ENCODE measurements at places on chromosomes 2 and 18.
A peak's percentile ranks its signal among the peaks of the same experiment; 100 is the strongest.

DNA sequence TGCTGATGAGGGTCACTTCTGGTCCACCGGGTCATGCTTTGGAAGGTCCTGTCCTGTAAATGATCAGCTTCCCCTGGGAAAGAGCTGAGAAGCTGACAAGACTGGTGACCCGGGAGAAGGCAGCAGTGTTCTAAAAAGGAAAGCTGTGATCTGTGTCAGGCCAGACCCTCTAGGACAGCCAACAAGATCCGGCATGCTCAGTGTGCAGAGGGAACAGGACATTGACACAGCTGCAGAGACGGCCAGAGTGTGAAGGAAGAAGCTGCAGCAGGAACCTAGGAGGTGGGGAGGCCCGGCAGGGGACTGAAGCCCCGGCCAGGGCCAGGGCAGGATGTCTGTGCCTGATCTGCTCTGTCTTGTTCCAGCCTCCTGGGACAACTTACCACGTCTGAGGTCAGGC, 372.7 kb upstream of the ID2 start:
- no peak for DNase-seq

DNA sequence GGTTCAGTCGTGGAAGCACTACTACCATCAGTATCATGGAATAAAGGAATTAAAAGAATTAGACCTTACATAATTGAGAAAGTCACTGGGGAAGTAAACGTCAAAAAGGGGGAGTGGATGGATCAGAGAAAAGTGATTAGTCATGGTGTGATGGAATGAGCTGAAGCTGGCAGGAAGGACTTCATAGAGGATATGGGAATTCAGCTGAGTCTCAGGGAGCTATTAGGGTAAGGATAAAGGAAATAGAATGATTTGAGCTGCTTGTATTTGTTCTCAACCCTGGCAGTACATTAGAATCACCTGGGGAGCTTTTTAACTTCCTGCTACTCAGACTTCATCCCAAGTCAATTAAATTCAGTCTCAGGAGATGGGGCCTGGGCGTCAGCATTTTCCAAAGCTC, 53.4 kb upstream of the SETBP1 start:
- no peak for DNase-seq

GRCh38 chr18:71327850-71328249, 1039.0 kb downstream of the SOCS6 start:
- no peak for DNase-seq

- no peak for DNase-seq
These were observed 19.5 kb upstream of the DTNB start for GRCh38 chr2:25692737-25693445.

DNA sequence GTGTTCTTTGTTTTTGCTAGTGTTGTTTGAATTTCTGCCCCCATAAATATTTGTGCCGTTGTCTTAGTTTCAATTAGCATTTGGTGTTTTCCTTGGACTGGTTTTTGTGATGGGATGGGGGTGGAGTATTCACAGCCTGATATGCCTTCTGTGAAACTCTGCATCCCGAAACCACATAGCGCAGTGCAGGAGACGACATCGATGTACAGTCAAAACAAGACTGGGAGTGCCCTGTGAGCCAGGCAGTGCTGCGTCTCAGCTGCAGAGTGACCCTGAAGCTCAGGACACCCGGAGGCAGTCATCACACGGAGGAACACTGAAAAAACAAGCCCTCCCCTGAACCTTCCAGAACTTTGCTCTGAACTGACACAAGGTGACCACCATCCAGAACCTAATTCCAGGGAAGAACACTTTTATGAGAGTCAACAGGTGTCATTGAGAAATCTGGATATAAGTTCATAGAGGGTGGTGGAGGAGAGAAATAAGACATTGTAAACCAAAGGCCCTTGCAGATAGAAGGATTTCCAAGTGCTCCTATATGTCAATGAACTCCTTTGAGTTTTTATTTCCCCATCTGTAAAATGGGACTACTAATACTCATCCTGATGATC, 61.2 kb upstream of the CABLES1 start:
- DNase-seq = no peak

DNA sequence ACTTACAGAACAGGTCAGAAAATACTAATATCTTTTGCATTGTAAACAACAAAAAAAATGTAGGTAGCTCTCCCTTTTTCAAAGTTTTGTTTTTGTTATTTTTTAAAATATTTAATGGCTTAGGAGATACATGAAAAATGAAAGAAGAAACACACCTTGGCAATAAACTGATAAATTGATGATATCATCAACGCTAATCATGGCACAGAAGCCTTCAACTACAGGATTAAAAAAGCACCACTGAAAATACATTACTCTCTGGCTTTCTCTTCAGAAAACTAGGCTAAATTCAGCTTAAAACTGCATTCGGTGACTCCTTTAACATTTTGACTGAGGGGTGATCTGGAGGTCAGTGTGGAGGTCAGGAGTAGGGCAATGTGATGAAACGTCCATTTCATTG, 1018.8 kb upstream of the FANCL start:
- DNase-seq = no peak

DNA sequence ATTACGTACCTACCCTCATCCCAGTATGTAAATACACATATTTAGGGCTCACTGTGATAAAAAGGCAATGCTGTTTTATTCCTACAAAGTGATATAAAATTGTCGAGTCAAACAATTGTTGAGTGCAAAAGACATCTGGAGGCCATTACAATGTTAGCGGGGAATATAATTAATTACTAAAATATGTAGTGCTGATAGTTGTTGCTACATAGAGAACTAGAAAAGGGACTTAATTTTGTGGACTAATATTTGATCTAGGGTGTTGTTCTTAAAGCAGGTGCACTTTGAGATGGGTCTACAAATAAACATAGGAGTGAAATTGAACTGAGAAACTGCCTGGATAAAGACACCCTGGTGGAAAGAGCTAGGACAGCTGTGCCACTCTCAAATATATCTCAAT, 300.1 kb downstream of the NOL4 start:
- DNase-seq = no peak

GRCh38 chr2:58449286-58450010, 208.3 kb upstream of the FANCL start:
- no peak for DNase-seq

DNA sequence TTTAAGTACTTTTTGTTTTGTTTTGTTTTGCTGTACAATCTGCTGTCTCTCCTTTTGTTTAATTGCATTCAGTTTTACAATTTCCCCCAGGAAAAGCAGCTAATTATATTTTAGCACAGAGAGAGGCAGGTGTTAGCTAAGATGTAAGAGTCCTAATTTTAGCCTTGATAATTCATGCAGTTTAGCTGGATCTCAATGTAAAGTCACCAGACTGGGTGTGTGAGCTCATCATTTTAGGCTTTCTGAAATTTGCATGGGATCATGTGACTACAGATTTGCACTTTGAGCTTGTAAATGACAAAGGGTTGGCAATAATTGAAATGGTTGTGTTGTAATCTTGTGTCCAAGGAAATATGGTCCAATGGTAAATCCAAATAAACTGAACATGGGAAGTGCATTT, 68.5 kb downstream of the ETAA1 start:
- no peak for DNase-seq

- no peak for DNase-seq
These were observed 248.9 kb downstream of the GLI2 start for GRCh38 chr2:120984452-120985173.

DNA sequence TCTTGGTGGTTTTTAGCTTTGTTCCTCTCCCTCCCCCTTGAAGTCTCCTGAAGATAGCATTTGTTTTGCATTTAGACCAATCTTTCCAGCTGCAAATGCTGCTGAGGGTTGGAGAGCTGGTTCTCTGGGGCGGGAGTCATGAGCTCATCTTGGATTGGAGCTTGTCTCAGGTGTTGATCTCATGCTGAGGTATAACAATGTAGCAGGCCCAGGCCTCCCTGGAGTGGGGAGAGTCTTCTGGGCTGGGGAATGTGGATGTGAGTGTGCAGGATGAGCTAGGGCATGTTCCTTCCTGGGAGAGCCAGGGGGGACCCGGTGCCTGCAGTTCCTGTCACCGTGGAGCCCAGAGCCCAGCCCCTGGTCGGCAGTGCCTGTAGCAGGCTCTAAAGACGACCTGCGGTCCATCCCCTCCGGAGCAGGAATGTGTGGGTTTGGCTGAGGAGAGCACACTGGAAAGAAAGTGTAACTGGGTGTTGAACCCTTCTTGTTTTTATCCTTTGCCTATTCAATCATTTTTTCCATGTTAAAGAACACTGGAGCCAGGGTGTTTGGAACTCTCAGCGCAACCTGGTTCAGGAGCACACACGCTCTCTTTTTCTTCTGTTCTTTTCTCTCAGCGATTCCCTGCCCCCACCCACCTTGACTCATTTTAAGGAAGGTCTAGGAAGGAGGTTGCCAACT, 2.7 kb downstream of the ZNF532 start:
- no peak for DNase-seq

DNA sequence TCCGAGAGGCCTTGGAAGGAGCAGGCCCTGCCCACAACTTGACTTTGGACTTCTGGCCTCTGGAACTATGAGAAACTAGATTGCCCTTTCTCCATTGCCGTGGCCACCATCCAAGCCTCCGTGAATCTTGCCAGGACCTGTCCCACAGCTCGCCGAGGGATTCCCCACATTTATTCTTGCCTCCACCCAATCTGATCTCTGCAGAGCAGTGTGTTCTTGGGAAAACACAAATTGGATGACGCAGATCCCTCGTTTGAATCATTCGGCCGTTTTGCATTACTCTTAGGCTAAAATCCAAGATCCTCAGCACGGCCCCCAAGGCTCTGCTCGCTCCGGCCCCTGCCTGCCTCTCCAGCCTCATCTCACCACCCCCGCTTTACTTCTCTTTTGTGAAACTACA, 364.2 kb downstream of the ZNF516 start:
- DNase-seq = no peak

DNA sequence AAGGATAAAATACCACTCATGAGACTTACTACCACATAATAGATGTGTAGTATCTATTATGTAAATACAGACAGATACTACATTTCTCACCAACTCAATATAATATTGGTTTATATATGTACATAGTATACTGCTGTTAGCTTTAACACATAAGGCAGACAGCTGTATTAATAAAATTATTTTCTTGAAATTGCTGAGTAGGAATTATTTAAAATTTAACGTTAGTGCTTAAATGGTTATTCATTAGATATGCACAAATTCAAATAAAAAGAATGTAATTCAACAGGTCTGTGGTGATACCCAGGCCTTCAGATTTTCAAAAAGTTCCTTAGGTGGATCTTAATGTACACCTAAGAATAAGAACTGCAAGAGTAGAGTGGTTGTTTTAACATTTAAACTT, 59.0 kb downstream of the PRPF40A start:
- DNase-seq = no peak

DNA sequence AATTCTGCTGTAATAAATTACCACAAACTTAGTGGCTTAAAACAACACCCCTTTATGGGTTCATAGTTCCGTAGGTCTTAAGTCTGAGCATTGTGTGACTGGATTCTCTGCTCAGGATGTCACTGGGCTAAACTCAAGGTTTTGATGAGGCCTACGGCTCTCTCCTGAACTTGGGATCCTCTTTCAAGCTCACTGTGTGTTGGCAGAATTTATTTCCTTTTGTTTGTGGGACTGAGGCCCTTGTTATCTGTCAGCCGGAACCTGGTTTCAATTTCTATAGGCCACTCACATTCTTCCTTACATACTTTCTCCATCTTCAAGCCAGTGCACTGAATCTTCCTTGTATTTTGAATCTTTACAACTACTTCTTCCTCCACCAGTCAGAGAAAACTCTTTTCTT, 290.2 kb downstream of the AKAIN1 start:
- DNase-seq = no peak

DNA sequence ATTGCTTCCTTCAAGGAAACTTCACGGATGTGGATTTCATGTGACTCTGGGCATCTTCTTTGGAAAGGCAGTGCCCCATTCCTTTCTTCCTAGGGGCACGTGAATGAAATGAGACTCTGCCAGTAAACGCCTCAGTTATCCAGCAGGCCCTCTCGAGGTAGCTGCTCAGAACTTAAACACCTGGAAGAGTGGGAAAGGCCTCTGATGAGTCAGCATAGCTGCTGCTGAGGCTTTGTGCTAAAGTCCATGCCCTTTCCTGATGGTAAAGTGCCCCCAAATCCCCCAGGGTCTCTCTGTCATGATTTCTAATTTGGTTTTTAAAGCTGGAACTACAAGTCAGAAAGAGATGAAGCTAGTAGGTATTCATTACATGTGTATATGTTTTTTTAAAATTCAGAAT, 3.8 kb downstream of the SLC1A4 start:
- no peak for DNase-seq

DNA sequence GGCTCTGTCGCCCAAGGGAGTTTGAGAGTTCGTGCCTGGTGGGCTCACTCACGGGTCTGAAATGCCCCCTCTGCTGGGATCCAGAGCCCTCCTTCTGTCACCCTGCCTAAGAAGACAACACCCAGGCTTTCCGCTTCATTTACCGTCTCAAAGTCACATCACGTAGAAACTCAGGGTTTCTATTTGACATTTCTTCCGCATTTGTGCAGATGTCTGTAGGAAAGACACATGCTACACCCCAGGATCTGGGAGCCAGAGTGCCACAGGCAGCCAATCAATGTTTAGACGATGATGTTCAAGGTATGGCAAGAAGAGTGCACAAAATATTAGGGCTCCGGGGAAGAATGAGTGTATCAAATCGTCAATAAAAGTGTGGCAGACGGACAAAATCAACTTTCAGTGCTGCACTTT, 24.4 kb upstream of the ACKR3 start:
- DNase-seq = no peak

- DNase-seq = no peak
These were observed 282.7 kb downstream of the DLGAP1 start for GRCh38 chr18:4172196-4173100.

GRCh38 chr2:159131914-159132281, 154.6 kb downstream of the WDSUB1 start:
- no peak for DNase-seq

DNA sequence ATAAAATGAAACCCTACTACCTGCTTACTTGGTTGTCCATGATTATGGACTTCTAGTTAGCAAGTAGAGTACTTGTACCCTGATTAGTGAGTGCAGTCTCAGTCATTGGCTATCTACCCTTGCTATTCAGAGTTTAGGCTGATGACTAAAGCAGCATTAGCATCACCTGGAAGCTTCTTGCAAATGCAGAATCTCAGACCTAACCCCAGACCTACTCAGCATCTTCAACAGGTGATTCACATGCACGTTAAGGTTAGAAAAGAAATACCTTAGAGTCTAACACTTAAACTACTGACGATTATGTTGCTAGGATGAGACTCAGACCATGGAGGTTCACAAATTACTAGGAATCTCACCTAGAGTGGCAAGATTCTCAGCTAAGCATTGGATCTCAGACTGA, 399.9 kb upstream of the FANCL start:
- no peak for DNase-seq

DNA sequence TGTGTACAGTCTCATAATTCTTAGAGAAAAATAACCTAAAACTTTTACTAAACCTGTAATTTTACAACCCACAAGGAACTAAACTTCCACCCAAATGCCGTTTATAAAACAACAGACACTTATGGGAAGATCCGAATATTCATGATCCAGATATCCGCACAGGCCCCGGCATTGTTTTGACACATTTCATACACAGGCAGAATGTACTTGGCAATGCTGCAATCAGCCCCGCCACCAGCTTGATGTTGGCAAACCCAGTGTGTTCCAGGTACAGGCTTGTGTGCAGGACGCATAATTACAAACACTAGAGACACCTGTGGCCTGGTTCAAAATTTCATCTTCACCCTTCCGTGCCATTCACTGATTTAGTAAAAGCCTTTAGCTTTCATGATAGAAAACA, 393.0 kb upstream of the SALL3 start:
- DNase-seq = no peak

- peak; percentile 10 for DNase-seq
These were observed 111.6 kb downstream of the AGAP1 start for GRCh38 chr2:235605312-235606003.

- no peak for DNase-seq
These were observed 55.9 kb downstream of the SDC1 start for GRCh38 chr2:20168727-20169696.

GRCh38 chr2:99166218-99166617, 11.5 kb downstream of the LIPT1 start:
- DNase-seq = no peak

Data from central memory CD4-positive, alpha-beta T cell (primary cell).